ENCODE measurements at places on chromosomes 6 and 20. TPM values are rescaled to one million over a fixed set of nuclear protein-coding genes. Genes with fewer than 3 reads are reported as not detected.

DNA sequence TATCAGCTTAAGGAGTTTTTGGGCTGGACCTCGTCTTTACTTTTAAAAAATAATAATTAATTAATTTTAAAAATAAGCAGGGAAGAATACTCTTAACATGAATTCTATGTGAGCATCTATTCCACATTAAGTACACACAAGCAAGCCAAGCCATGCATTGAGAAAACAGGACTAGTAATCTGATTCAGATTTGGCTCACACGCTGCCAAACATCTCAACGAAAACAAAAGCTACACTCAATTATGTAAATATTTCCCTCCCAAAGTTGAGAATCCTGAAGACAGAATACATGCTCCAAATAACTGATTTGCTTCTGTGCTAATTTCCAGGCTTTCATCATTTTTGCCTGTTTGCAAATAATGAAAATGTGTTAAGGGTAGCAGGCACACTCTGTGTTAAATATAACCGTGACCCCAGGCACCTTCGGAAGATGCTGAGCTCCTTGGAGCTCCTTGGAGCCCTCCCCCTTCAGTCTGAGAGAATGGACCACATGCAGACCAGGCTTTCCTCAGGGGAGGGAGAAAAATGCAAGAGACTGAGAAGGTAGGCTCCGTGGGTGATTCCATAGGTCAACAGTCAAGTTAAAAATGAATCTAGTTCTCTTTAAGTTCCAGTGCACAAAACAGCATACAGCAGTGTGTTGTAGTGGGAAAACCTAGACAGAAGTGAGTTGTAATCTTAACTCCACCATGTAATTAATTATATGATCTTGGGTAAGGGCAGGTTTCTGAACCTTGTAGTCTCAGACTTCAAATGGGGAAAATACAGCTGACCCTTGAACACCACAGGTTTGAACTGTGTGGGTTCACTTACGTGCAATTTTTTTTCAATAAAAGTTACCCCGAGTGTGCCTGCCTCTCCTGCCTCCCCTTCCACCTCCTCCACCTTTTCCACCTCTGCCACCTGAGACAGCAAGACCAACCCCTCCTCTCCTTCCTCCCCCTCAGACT, 161.3 kb upstream of the RREB1 start:
- no peak overlapping the region for H3K27ac ChIP-seq
- no peaks in the 10 kb centered on the region for H3K36me3 ChIP-seq
- H3K27me3 ChIP-seq, result no peaks in the 10 kb centered on the region
- no peak for DNase-seq
- peaks cover 3% of the 10 kb centered on the region for H3K4me1 ChIP-seq
- no peak overlapping the region for H3K4me3 ChIP-seq

DNA sequence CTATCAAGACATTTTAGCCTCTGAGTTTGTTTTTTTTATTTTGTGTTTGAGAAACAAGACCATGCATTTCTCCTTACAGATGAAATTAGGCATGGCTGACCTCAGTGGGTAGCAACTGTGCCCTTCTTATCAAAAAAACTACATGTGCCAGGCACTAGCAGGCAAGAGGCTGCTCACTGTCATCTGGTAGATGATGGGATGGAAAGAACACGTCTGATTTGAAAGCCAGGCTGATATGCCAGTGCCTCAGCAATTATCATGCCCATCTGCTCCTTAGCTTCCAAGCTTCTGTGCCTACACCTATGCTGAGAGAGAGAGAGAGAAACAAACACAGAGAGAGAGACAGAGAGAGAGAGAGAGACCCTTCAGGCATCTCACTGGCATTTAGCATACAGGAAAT, 149.9 kb downstream of the C6orf118 start:
- DNase-seq, result no peak
- peaks cover 5% of the 10 kb centered on the region for H3K36me3 ChIP-seq
- H3K27ac ChIP-seq, result no peak overlapping the region

- no peak overlapping the region for H3K4me3 ChIP-seq
- no peaks in the 10 kb centered on the region for H3K27me3 ChIP-seq
- no peaks in the 10 kb centered on the region for H3K36me3 ChIP-seq
- DNase-seq, result no peak
- no peaks in the 10 kb centered on the region for H3K4me1 ChIP-seq
- H3K27ac ChIP-seq, result no peak overlapping the region
These were observed 16.0 kb downstream of the SLA2 start for GRCh38 chr20:36629719-36630681.

DNA sequence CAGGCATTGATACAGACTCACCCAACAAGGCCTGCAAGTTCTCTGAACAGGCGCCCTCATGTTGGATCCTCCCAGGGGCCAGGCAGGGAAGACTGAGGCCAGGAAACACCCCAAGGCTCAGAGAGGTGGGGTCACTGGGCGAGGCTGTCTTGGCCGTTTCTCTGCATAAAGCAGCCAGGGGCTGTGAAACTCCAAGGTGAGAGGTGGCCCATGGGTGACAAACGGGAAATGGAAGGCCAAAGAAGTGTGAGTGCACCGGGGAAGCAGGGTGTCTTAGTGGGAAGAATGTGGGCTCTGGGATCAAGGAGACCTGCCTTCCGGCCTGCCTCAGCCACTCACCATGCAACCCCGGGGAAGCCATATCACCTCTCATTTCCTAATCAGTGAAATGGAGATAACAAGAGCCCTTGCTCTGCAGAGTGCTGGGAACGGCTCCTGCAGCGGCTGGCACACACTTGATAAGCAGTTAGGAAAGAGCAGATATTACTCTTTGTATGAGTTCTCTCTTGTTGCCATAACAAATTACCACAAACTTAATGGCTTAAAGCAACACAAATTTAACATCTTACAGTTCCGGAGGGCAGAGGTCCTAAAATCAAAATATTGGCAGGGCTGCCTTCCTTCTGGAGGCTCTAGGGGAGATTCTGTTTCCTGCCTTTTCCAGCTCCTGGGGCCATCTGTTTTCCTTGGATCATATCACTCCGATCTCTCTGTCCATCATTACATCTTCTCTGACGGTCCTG, 168.6 kb downstream of the NFATC2 start:
- H3K4me1 ChIP-seq, result peaks cover 10% of the 10 kb centered on the region
- no peak overlapping the region for H3K27ac ChIP-seq
- no peak for DNase-seq
- H3K27me3 ChIP-seq, result no peaks in the 10 kb centered on the region
- no peak overlapping the region for H3K4me3 ChIP-seq

- DNase-seq, result no peak
- no peaks in the 10 kb centered on the region for H3K4me1 ChIP-seq
- no peaks in the 10 kb centered on the region for H3K27me3 ChIP-seq
These were observed 329.0 kb downstream of the GJA1 start for GRCh38 chr6:121764493-121764892.

GRCh38 chr6:79468116-79468515, 69.1 kb downstream of the LCA5 start:
- DNase-seq, result no peak
- no peak overlapping the region for H3K4me3 ChIP-seq
- H3K4me1 ChIP-seq, result peaks cover 5% of the 10 kb centered on the region
- H3K27ac ChIP-seq, result no peak overlapping the region
- no peaks in the 10 kb centered on the region for H3K36me3 ChIP-seq

GRCh38 chr6:159012201-159012600, 12.2 kb upstream of the RSPH3 start:
- no peak overlapping the region for H3K27ac ChIP-seq
- H3K27me3 ChIP-seq, result no peaks in the 10 kb centered on the region
- DNase-seq, result no peak
- no peaks in the 10 kb centered on the region for H3K36me3 ChIP-seq
- no peaks in the 10 kb centered on the region for H3K4me1 ChIP-seq

GRCh38 chr6:41122373-41122772, 31.8 kb downstream of the TREML1 start:
- no peaks in the 10 kb centered on the region for H3K36me3 ChIP-seq
- H3K4me1 ChIP-seq, result no peaks in the 10 kb centered on the region
- no peaks in the 10 kb centered on the region for H3K27me3 ChIP-seq
- DNase-seq, result no peak
- H3K27ac ChIP-seq, result no peak overlapping the region
- H3K4me3 ChIP-seq, result no peak overlapping the region

DNA sequence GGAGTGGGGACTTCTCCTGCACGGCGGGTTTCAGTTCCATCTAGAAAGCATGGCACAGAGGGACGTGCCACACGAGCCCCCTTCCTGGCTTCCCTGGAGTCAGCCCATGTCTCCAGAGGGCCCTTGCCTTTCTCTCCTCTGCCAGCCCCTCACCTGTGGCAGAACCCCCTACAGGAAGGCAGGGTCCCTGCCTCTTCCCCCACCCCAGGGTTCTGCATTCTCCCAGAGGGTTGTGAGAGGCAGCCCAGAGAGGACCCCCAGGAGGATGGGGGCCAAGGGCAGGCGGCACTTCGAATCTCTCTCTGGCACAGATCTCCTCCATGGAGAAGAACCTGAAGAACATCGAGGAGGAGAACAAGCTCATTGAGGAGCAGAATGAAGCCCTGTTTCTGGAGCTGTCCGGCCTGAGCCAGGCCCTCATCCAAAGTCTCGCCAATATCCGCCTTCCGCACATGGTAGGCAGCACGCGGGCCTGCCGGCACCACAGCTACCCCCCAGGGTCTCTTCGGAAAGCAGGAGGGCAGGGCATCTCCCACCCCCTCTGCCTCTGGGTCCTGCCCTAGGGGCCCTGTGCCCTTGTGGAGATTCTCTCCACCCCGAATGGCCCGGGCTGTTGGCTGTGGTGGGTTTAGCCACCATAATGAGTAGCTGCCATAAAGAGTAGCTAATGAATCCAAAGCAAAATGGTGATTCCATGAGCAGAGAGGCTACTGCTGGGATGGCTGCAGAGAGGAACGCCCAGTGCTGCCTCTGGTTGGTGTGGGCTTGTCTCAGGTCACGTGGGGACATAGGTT, 15.9 kb upstream of the PCMTD2 start:
- H3K4me1 ChIP-seq, result no peaks in the 10 kb centered on the region
- H3K27ac ChIP-seq, result no peak overlapping the region
- no peak for DNase-seq

- H3K4me3 ChIP-seq, result no peak overlapping the region
- H3K4me1 ChIP-seq, result no peaks in the 10 kb centered on the region
- H3K27me3 ChIP-seq, result no peaks in the 10 kb centered on the region
- DNase-seq, result no peak
- H3K27ac ChIP-seq, result no peak overlapping the region
These were observed 23.5 kb downstream of the CHD6 start for GRCh38 chr20:41594514-41595322.

- peak overlapping the region; percentile 98 for H3K27ac ChIP-seq
- peak overlapping the region; percentile 35 for H3K4me3 ChIP-seq
- peaks cover 5% of the 10 kb centered on the region for H3K36me3 ChIP-seq
- peak; percentile 91 for DNase-seq
- peaks cover 22% of the 10 kb centered on the region for H3K4me1 ChIP-seq
- no peaks in the 10 kb centered on the region for H3K27me3 ChIP-seq
These were observed 49.0 kb downstream of the RIPOR3 start for GRCh38 chr20:50642288-50642803.

GRCh38 chr20:62020935-62021701, 44.6 kb downstream of the TAF4 start:
- H3K4me1 ChIP-seq, result 0 out of 2 replicates have a peak, but pooled peaks cover under 1% of the 10 kb centered on the region
- no peak overlapping the region for H3K27ac ChIP-seq
- H3K4me3 ChIP-seq, result no peak overlapping the region
- no peaks in the 10 kb centered on the region for H3K27me3 ChIP-seq

The MYCT1 gene
- total RNA-seq, result 1.6 TPM

DNA sequence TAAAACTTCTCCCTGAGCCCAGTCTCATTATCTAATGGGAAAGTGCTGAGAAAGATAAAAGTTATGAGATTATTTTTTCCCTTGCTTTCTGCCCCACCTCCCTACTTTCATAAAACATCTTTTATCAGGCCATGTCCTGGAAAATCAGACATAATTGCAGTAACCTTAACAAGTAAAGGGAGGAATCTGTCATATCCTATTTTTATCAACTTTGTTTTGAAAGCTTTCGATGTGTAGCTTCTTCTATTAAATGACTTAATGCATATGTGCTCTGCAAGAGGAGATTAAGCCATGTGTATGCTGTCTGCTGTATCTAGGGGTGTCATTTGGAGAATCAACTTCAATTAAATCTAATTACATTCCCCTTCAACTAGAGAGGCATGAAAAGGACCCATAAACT, 408.9 kb downstream of the CBLN4 start:
- no peaks in the 10 kb centered on the region for H3K27me3 ChIP-seq
- H3K36me3 ChIP-seq, result no peaks in the 10 kb centered on the region
- no peak overlapping the region for H3K27ac ChIP-seq
- H3K4me1 ChIP-seq, result no peaks in the 10 kb centered on the region

- no peaks in the 10 kb centered on the region for H3K27me3 ChIP-seq
- no peaks in the 10 kb centered on the region for H3K36me3 ChIP-seq
- H3K4me3 ChIP-seq, result no peak overlapping the region
- no peaks in the 10 kb centered on the region for H3K4me1 ChIP-seq
- peak; percentile 48 for DNase-seq
- H3K27ac ChIP-seq, result no peak overlapping the region
These were observed 8.3 kb upstream of the TTPAL start for GRCh38 chr20:44467289-44467883.

The C6orf15 gene
- total RNA-seq, result not detected

The SAMD10 gene
- 2.8 TPM for total RNA-seq

DNA sequence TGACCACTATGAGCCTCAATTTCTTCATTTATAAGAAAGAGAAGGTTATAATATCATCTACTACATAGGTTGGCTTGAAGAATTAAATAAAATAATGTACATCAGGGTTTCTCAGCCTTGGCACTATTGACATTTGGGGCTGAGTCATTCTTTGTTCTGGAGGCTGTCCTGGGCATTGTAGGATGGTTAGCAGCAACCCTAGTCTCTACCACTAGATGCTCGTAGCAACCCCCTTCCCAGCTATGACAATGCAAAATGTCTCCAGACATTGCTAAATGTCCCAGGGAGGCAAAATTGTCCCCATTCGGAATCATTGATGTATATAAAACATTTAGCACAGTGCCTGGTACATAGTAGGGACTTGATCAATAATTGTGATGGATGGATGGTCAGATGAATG, 152.1 kb downstream of the KHDC1L start:
- H3K36me3 ChIP-seq, result no peaks in the 10 kb centered on the region

The FAXC gene
- 10.5 TPM for total RNA-seq

GRCh38 chr6:169425628-169426370, 172.2 kb upstream of the THBS2 start:
- H3K4me3 ChIP-seq, result no peak overlapping the region
- no peaks in the 10 kb centered on the region for H3K27me3 ChIP-seq
- 0 out of 2 replicates have a peak, but pooled peaks cover 3% of the 10 kb centered on the region for H3K36me3 ChIP-seq
- peaks cover 7% of the 10 kb centered on the region for H3K4me1 ChIP-seq
- DNase-seq, result no peak

- no peak for DNase-seq
- H3K36me3 ChIP-seq, result no peaks in the 10 kb centered on the region
- H3K27ac ChIP-seq, result peak overlapping the region; percentile 98
- peaks cover 85% of the 10 kb centered on the region for H3K4me1 ChIP-seq
These were observed 6.3 kb downstream of the ZMYND8 start for GRCh38 chr20:47350181-47350550.

The OOEP gene
- not detected for total RNA-seq

The MUC22 gene
- total RNA-seq, result not detected

GRCh38 chr6:74705451-74705850, 500.4 kb downstream of the COL12A1 start:
- no peaks in the 10 kb centered on the region for H3K36me3 ChIP-seq
- H3K27ac ChIP-seq, result no peak overlapping the region
- no peak overlapping the region for H3K4me3 ChIP-seq

- peaks cover 69% of the 10 kb centered on the region for H3K4me1 ChIP-seq
- H3K4me3 ChIP-seq, result peak overlapping the region; percentile 53
These were observed 8.8 kb downstream of the NR2E1 start for GRCh38 chr6:108174371-108175175.

All from GM23338 (cell line).